Left ventricle myocardium inferior (tissue), 1 donor: ENCODE measurements at places on chromosomes 2 and 18. TPM values are rescaled to one million over a fixed set of nuclear protein-coding genes. Genes with fewer than 3 reads are reported as not detected.

The MYL12A gene
- total RNA-seq, result 2,410 TPM

The KRTCAP3 gene
- total RNA-seq, result 0.63 TPM

DNA sequence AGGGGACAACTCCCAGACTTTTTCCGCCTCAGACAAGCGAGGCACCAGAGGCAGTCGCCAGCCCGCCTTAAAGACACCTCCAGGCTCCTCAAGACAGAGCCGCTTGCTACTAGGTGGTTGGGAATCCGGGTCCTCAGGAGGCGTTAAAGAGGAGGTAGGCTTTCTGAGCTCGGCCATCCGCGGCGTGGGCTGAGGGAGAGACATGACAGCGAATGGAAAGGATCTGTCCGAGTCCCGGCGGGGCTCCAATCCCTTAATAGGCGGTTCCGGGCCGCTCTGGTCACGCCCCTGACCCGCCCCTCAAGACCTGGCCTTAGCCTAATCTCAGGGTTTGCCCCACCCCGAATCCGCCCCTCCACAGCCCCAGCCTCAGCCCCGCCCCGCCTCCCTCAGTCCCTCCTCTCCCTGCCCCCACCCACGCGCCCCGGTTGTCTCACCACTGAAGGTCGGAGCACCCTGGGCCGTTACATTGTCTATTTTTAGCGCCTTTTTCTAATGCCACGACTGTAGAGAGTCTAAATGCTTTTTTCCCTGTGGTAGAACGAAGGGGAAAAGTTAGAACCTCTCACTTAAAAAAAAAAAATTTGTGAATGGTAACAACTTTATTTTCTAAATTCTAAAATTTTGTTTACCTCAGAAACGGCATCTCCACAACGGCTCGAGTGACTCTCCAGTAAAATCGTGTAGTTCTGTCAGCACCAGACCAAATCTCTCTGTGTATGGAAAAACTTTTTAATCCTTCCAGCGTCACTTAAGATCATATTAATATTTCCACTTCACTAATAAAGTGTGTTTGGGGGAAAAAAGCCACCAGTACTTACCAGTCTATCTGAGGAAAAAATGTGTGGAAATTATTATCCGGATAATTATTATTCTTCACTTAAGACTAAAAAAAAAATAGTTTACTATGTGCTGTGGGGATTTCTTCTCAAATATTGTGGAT, at the start of gene RAD51AP2:
Gene RAD51AP2 (minus strand): TSS at position 229 of the 943 bp plus-strand sequence. CDS start 25 bp downstream, at position 204.
- DNase-seq, result peak; percentile 89

DNA sequence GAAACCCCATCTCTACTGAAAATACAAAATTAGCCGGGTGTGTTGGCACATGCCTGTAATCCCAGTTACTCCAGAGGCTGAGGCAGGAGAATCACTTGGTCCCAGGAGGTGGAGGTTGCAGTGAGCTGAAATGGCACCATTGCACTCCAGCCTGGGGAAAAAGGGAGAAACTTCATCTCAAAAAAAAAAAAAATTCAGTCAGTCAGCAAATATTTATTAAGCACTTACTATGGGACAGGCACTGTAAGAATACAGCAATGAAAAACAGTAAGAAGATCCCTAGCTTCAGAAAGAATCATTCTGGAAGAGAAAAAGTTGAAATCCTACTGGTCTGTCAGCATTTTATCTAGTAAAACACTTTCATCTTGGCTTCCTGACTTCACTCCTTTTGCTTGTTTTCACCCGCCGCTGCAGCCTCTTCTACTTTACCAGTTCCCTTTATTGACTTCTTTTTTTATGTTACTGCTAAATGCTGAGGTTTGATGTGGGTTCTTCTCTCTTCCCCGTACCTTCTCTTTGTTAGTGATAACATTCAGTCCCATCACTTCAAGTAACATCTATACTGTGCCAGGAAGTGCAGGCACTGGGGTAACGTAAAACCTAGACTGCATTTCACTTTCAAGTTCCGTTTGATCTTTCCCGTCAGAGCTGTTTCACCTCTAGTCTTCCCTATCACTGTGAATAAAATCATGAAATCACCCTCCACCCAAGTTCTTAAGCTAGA, 10.8 kb upstream of the TAF4B start:
- DNase-seq, result no peak

The TNS1 gene
- 828 TPM for total RNA-seq

DNA sequence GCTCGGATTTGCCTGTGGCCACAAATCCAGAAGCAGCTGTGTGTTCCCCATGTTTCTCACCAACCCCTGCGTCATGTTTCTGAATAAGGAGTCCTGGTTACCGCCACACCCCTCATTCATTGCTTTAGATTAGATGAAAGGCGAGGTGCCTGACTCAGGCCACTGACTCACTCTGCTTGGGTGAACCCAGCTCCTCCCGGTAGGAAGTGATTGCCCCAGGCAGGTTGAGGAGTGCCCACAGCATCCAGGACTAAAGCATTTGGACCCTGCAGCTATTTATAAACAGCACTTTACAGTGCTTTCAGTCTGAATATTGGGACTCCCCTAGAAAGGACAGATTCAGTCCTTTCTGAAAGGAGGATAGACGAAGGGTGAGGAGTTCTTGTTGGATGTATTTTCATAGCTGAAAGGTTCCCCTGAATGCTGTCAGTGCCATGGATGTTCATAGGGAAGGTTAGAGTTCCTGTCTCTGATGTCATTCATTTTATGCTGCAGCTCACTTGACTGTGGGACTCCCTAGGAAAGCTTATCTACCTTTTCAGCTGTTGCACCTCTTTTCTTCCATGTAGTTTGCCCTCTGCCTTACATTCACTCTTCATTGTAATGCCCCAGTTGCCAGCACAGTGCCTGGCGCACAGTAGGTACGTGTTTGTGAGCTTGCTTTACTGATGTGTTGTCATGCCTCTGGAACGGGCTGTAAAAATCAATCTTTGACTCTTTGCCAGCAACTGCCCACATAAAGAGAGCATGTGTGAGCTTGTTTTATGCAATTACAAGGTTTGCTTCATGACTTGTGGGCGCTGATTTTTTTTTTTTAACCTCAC, 14.9 kb downstream of the ITGA6 start:
- no peak for DNase-seq

DNA sequence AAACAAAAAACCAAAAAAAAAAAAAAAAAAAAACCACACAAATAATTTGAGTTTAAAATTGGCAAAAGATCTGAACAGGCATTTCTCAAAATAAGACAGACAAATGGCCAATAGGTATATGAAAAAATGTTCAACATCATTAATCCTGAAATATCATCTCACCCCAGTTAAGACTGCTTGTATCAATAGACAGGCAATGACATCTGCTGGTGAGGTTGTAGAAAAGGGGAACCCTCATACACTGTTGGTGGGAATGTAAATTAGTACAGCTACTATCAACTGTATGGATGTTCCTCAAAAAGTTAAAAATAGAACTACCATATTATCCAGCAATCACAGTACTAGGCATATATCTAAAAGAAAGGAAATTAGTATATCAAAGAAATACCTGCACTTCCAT, 523.1 kb downstream of the XIRP2 start:
- no peak for DNase-seq

DNA sequence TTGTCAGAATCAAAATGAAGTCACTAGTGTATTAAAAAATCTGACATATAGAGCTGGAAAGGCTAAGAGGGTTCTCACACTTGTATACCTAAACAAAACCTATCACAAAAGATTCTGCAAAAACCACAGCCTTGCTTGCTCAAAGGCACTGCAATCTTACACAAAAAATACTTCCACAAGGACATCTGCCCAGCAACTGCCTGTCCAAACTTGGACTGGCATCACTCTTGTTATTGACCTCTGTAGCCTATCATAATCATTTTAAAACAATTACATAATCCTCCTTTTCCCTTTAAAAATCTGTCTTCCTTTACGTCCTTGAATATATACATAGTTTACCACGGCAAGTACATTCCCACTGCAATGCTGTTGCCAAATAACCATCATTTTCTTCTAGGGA, 19.9 kb downstream of the CHMP3 start:
- DNase-seq, result no peak

The MLPH gene
- 73.5 TPM for total RNA-seq

- peak; percentile 59 for DNase-seq
Observed at GRCh38 chr18:13500227-13500865, 226.0 kb downstream of the FAM210A start.

GRCh38 chr2:26692279-26692896, at the start of gene KCNK3:
TSS of gene KCNK3 (plus strand) at chr2:26692722. CDS start at chr2:26692876, 154 bp downstream.
- DNase-seq, result peak; percentile 70
